ENCODE measurements at places on chromosomes 5 and 9.

- no peak for DNase-seq
Observed at GRCh38 chr9:94933511-94933828, 207.0 kb downstream of the AOPEP start.

DNA sequence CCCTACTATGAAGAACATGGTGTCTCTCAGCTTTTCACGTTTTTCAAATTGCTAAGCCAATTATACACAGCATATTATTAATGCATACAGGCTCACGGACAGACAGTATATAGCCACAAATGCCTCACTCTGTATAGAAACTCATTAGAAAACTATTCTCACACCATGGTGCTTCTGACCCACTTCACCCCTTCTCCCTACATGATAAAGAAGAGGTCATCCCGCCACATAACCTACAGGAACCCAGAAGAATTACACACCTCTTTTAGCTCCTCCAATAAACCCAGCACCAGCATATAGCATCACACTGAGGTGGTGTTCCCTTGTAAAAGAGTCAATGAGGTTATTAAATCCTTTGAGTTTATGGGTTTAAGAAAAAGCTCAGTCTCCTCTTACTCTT, 5.6 kb downstream of the TLE1 start:
- no peak for DNase-seq

GRCh38 chr5:179906795-179907555, 722 bp downstream of the TBC1D9B start:
- no peak for DNase-seq

- DNase-seq: no peak
Observed at GRCh38 chr5:32201122-32201753, 27.1 kb upstream of the GOLPH3 start.

DNA sequence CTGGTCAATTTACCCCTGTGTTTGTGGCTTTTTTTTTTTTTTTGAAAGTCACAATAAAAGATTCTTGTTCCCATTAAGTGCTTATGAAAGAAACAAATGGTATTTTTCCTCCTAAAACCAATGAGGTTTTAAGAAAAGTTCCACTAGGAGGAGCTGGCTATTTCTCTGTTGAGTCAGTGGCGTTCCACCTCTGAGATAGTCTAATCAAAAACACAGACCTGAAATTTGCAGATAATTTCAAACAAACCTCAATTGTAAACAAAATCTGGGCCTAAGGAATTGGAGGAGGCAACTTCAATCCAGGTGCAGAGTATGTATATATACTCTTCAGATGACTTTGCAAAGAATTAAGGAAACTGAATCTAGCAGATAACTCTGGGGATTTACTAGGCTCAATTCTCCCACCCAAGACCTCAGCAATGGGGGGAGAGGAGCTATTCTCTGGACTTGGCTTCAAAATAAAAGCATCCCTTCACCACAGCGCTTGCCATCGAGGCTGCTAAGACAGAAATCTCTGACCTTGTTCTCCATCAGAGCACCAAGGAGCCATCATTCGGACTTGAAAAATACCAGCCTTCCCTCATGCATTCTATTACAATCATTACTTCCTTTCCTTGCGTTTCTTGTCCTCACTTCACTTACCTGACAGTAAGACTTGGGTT, 52.4 kb downstream of the FANCC start:
- no peak for DNase-seq

- no peak for DNase-seq
Observed at GRCh38 chr9:28319981-28320380, 746.7 kb upstream of the C9orf72 start.

DNA sequence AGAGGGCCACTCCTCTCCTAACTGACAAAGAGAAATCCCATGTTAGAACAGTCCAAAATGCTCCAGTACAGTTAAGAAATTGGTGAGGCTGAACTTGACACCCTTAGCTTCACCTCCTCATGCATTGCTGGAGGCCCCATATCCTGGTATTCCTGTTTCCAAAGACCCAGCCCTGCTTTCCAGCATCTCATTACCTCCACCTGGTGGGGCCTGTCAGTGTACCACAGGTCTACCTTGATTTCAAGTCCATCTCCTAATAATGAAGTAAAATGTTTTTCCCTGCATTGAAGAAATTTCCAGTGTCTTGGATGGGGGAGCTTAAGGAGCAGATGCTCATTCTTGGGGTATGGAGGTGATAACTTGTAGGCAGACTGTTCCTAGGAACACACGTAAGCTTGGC, 70.6 kb upstream of the S1PR3 start:
- DNase-seq: no peak

DNA sequence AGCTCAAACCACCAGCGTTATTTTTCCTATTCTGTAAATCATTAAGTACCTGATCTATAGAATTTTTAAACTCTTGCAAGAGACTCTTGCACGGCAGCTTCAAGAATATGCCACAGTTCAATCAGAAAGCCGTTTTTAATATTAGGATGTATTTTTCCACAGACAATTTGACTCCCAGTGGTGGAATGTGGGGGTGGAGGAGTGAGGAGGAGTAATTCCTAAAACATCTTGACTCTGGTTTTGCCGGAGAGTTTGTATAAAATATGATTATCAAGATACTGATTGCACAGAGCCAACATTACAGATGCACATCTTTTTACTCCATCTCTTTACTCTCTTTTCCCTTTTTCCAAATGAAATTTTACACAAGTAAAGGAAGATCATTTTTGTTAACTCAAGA, 288.3 kb downstream of the ENC1 start:
- DNase-seq: no peak

- DNase-seq: no peak
Observed at GRCh38 chr9:133167096-133167730, 3.5 kb upstream of the GBGT1 start.

GRCh38 chr9:37575001-37575400, 1.2 kb downstream of the FBXO10 start:
- no peak for DNase-seq

DNA sequence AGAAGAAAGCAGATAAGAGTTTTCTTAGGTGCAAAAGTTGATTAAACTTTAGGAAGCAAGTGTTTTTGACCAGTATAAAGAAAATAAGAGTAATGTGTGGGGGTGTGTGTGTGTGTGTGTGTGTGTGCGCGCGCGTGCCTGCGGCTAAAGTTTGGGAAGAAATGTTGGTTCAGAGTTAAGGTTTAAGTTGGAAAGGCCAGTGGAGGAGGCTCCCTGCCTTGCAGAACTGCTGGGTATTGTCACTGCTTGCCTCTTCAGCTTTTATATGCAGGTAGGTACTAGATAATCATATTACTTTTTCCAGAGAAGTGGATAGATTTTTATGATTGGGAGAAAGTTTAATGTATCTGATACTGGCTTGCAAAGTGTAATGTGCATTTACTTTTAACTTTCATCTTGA, 2.0 kb downstream of the PIK3R1 start:
- DNase-seq: no peak

DNA sequence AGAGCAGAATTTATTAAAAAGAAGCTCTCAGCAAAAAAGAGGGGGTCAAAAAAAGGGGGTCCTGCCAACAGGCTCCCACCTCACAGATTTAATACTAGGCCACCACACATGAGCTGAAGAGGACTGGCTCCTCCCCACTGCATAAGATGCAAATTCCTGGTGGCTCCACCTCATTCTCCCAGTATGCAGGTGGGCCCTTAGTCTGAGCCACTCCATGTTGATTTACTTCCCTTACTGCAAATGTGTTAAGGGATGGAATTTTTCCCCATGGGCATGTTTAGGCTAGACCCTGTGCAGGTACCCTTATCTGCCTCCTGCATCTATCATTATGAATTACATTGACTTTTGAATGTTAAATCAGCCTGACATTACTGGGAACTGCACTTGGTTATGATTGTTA, 82.9 kb downstream of the ISOC1 start:
- DNase-seq: no peak

DNA sequence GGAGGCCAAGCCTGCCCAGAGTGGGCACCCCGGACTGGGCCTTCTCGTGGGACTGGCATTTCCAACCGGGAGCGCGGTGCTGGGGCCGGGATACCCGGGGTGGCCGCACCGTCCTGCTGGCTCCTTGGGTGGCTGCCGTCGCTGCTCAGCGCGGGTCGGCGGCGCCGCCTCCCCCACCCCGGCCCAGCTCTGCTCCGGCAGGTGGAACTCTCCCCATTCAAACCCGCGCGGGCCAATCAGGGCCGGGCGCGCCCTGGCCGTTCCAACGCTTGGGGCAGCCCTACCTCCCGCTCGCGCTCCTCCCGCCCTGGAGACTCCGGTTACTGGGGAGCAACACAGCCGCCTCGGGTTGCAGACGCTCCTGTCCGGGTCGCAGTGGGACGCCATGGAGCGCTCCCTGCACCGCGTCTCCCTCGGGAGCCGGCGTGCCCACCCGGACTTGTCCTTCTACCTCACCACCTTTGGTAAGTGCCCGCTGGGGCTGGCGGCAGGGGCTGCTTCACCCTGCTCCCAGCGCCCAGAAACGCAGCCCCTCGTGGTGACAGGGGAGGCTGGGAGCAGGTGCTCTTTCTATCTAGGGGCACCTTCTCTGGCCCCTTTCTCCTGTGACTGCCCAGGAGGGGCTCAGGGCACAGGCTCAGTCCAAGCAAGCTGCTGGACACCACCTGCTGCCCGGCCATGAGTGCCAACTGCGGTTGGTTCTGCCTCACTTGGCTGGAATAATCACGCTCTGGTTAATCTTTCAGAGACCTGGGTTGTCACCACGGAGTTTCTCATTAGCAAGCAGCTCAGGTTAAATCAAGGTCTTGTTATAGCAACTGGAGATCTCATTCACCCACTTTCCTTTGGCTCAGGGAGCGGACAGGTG, at the start of gene RGS3:
RGS3 (plus strand) TSS at position 310 of the 868 bp plus-strand sequence; CDS start at position 386, 76 bp downstream.
- DNase-seq: no peak

- DNase-seq: no peak
Observed at GRCh38 chr9:92290785-92291429, 2.6 kb downstream of the IARS1 start.

- DNase-seq: no peak
Observed at GRCh38 chr9:35847792-35848572, 19.0 kb downstream of the TMEM8B start.

DNA sequence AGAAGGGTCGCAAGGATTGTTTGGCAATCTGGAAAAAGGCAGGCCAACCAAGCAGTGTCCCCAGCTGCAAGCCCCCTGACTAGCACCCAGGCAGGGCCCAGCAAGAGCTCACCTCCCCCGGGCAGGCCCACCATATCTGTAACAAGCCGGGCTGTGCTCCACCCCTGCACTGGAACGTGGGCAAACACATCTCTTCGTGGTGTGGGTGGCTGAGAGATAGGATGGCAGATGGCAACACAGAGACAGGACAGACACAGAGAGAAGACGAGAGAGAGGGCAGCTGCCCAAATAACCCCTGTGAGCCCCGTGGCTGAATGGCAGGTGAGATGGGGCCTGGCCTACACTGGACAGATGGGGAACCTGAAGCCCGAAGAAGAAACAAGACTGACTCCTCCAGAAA, 9.4 kb downstream of the BBLN start:
- DNase-seq: no peak

DNA sequence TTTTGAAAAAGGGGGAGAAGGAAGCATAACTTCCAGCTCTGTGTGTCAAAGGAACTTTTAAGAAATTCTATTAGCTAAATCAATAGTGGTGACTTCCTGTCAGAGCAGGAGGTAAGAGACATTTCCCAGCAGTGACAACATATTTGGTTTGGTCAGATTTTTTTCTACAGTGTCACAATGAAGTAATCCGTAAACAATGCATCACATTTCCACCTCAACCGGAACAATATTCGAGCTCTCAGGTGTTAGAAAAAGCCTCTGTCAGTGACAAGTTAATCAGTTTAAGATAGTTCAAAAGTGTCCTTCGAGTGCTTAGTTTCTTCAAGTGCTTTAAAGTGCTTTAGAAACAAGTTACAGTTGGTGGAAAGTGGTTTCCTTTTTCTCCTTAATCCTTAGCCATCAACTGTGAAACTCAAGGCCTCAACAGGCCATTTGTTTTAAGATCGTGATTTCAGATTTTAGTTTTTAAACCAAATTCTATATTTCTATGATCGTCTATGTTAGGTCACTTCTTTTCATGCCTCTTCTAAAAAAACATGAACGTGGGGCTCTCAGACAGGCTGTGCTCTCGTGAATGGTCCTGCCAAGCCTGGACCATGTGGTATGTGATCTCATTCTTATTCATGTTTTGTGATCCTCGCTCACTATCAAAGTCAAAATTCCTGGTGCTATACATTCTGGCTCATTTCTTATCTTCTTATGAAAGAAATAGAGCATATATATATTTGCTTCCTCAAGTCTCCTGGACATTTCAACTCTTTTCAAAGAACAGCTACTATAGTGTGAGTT, 181.9 kb upstream of the HMHB1 start:
- no peak for DNase-seq

GRCh38 chr5:54017580-54017979, 292.8 kb downstream of the ARL15 start:
- DNase-seq: no peak

- no peak for DNase-seq
Observed at GRCh38 chr5:133818869-133819600, 149.4 kb downstream of the C5orf15 start.

DNA sequence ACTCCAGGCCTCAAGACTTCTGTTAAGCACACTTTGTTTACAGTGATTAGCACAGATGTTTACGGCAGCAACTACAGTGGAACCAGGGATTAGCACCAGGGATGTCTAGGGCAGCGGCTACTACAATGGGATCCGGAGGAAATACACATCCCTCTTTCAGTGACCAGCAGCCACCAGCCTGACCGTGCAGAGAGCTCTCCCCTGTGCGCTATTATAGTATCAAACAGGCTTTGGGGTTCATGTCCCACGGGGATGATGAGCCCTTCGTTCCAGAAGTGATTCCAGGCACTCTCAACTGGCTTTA, 21.5 kb downstream of the GFPT2 start:
- DNase-seq: no peak

DNA sequence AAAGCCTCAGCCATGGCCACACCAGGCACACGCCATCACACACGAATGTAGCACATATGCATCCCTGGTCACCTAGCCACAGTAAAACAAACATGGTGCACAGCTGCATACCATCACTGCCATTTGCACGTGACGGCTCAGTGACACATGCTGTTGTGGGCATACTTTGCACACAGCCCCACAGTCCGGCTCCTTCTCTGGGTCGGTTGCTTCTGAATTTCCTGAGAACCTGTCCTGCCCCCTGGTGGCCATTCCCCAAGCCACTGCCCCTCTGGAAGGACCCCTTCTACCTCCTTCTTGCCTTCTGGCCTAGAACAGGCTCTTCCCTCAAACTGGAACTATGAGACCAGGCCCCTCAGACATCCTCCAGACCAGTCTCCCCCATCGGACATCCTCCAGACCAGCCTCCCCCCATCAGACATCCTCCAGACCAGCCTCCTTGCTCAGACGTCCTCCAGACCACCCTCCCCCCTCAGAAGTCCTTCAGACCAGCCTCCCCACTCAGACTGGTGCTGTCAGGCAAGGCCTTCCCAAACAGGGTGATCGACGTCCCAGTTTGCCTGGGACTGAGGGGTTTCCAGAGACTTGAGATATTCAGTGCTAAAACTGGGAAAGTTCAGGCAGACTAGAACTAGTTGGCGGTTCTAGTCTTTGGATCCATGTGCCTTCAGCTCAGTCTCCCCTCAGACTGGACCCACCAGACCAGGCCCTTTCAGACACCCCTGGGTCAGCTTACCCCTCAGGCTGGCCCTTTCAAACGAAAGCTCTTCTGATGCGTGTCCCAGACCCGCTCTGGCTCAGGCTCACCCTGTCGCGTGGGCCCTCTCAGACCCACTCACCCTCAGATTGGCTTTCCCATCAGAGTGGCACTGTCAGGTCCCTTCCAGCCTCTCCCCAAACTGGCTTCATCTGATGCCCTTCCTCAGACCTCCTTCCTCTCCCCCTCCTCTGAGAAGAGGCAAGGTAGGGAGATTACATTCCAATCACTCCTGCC, 24.3 kb upstream of the ENHO start:
- peak; percentile 11 for DNase-seq

Data from activated gamma-delta T cell treated with anti-CD3 and anti-CD28 coated beads, Interleukin-2, amount 50 U/mL, for 16 hours (primary cell).